ENCODE measurements at places on chromosomes 4 and X.

GRCh38 chrX:77977518-77977917 lies 8.1 kb upstream of the PGAM4 start:
- DNase-seq, result no peak

DNA sequence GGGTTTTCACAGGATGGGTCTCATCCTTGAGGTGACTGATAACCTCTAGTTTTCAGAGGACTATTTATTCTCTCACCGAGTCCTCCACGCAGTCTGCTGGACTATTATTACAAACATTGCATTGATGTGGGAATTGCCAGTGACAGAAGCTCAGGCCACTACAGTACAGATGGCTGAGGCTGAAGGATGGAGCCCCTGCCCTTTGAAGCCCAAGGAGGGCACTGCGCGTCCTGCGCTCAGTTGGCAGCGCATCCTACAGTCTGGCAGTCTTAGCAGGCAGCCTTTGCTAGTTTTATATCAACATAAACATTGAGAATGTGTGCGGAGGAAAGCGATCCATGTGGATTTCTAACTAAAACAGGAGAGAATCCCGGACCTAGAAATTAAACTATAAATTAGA lies 1.5 kb upstream of the RELL1 start:
- no peak for DNase-seq

- DNase-seq, result no peak
These were observed 26.1 kb upstream of the FAT1 start for GRCh38 chr4:186749611-186750281.

DNA sequence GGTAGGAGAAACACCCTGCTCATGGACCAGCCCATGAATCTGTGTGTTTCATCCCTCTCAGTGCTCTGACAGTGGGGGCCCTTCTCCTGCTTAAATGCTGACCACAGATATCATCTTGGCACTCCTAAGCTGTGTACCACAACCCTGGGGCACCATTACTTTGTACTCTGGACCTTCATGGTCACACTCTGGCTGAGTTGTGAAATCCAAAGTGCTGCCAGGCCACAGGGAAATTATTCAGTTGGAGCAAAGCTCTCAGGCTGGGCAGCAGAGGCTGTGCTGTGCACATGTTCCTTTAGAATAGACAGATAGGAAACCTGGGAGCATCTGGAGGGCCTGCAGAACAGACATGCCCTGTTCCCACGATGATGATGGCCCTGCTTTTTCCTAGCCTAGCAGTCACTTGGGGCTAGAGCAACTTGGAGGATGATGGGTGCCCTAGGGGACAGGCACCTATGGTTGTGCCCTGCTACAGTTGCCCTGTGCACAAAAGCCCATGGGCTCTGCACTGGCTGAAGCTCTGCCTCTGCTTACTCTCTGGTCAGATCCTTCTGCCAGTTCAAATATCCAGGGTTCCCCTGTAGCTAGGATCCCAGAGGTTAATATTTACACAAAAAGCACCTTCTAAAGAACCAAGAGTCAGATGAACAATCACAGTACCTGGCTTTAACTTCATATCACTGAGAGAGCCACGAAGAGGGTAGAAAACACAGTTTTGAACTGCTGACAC lies 48.5 kb upstream of the CDX4 start:
- DNase-seq, result no peak

GRCh38 chr4:7539659-7540058 lies 104.9 kb upstream of the PSAPL1 start:
- DNase-seq, result no peak

- DNase-seq, result no peak
These were observed 9.1 kb downstream of the FGFR3 start for GRCh38 chr4:1802151-1802715.

GRCh38 chr4:7194251-7195140 lies 2.2 kb downstream of the SORCS2 start:
- no peak for DNase-seq

GRCh38 chrX:150517303-150517910 lies 51.0 kb upstream of the MTM1 start:
- DNase-seq, result no peak

All from DMS153 (cell line).